AG04449 (cell line): ENCODE measurements at places on chromosomes 7 and 10.
A peak's percentile ranks its signal among the peaks of the same experiment; 100 is the strongest.

GRCh38 chr7:78530351-78530750, 731.8 kb downstream of the PHTF2 start:
- DNase-seq: peak; percentile 37

DNA sequence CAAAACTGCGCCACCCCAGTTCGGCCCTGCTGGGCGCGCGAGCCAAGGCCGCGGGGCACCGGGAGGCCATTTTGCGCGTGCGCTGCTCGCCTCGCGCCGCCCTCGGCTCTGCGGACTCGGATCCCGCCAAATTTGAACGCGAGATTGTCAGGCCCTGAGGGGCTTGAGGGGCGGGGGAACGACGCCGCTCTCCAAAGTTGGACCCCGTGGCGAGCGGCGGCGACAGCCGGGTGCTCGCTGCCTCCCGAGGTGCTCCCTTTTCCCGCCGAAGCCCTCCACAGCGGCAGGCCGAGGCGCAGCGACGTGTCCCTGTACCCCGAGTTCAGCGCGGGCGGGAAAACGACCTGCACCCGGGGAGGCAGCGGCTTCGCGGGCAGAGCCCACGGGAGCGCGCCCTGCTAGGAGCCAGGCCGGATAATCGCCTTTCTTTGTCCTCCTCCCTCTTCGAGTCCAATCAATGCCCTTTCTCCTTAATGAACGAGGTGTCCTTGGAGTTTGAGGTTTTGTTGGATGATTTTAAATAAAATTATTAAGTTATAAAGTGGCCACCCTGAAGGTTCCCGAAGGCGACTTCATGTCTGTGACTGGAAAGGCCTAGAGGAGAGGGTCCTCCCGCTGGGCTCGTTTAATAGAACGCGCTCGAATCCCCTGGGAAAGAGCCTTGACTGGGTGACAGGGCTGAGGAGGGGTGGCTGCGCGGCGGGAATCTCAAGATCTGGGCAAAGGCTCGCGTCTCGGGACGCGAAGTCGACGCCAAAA, 10.7 kb upstream of the SPAG6 start:
- DNase-seq: no peak

DNA sequence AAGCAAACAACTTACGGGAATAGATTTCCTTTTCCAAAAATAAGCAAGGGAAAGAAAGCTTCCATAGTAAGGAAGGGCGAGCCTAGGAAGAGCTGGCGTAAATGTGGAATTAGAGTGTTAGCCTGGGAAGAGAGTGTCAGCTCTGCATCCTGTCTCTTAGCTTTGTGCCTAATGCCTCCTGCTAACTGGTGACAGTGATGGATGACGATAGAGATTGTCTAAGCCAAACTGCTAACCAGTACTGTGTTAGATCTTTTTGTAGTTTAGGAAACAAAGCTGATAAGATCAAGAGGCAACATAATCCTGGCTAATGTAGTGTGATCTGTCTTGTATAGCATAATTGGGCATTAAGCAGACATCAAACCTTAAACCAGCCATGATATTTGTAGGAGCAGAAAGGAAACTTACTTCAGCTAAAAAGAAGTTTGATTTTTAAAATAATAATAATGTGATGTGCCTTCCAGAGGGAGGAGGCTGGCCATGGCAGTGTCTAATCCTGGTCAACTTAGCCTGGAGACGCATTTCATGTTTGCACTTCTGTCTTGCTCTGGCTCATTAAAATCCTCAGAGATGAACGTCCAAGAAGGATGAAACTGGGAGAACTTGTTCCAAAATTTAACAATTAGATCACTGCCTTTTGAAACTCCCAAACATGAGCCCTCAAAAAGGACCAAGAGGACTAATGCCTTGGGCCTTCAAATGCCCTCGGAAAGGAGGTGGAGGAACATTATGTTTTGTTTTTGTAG, 85.1 kb downstream of the FAM204A start:
- no peak for DNase-seq

DNA sequence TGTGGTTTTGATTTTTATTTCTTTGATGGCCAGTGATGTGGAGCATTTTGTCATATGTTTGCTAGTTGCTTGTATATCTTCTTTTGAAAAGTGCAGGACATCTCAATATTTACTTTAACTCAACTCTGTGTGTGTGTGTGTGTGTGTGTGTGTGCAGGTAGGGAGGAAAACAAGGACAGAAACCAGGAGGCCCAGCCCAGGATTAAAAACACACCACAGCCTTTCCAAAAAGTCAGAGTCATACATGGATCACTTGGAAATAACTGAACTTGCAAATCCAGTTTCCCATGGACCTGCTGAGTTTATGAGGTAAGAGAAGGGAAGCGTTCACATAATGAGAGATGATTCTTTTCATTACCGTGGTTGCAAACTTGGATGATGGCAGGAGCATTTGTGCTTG, 189.9 kb upstream of the LYZL1 start:
- no peak for DNase-seq

DNA sequence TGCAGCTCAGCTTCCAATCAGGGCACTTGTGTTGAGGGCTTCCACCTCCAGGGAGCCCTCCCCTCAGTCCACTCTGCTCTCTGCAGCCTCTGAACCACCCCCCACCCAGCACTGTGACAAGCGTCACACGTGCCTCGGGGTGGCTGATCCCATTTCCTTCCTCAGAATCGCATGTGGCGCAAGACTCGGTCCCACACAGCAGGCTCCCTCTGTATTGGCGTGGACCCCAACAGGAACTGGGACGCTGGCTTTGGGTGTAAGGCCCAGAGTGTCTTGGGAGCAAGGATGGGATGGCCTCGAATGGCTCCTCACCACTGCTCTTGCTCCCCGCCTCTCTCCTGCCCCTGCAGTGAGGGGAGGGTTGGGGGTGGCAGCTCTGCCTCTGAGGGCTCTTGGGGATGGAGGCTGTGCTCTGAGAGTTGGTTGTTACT, 4.1 kb downstream of the CPA1 start:
- no peak for DNase-seq
